Left hindlimb (tissue), 1 donor: ENCODE measurements at places on chromosomes 5 and 9.

DNA sequence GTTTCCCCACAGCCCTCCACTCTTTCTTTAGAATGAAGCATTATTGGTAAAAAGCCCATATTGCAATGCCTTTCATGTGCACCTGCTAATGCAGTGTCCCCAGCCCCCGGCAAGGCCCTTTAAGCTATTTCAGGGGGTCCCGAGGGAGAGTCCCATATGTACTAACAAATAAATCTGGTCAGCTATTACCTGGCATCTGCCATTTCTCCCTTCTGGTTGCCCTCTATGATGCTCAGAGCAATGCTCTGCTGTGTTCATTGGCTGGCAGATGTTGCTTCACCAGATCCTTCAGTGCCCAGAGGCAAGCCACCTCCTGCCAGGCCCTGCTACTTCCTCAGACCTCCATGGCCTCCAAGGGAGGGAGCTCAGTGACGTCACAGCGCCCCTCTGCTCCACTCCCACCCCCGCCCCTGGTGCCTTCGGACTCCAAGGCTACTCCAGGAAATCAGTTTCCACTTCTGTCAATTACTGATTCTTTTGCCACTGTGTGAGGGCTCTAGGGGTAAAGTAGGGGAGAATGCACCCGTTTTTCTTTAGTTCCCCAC is 201.1 kb upstream of the GLRA1 start:
- DNase-seq = no peak

GRCh38 chr5:92353107-92354030 is 970.3 kb upstream of the ARRDC3 start:
- DNase-seq = no peak

- no peak for DNase-seq
Measured at GRCh38 chr9:4084435-4084818, 215.4 kb downstream of the GLIS3 start.

DNA sequence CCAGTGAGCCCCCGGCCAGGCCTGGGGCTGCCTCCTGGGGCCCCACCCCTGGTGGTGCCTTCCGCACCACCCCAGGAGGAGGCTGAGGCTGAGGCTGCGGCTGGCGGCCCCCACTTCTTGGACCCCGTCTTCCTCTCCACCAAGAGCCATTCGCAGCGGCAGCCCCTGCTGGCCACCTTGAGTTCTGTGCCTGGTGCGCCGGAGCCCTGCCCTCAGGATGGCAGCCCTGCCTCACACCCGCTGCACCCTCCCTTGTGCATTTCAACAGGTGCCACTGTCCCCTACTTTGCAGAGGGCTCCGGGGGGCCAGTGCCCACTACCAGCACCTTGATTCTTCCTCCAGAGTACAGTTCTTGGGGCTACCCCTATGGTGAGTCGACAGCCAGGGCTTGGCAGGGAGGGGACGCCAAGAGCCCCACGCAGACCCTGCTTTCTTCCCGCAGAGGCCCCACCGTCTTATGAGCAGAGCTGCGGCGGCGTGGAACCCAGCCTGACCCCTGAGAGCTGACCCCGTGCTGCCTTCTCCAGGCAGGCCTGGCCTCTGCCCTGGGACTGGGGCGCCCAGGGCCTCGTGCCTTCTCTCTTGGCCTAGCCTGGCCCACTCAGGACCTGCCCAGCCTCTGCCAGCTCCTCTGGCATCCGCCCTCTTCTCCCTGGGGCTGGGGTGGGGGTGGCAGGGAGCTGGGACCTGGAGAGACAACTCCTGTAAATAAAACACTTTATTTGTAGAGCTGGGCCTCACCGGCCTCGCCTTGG is 4.0 kb upstream of the EHMT1 start:
- DNase-seq = no peak

DNA sequence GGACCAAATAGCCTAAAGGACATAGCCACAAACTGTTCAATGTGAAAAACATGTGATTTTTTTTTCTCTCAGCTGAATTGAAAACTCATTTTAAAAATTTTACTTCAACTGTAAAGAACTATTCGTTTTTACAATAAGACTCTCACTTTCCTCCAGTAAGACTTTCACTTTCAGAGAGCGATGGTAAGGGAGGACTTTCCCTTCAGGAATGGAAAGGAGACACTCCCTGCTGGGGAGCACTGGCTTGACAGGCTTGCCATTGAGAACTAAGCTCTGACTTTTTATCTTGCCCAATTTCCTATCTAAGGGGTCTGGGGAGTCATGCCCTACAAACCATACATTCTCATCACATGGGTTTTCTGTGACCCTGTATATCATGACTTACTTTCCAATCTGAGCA is 186.7 kb downstream of the CFAP90 start:
- no peak for DNase-seq

- peak; percentile 66 for DNase-seq
Measured at GRCh38 chr5:158175934-158176481, 317.1 kb upstream of the CLINT1 start.

DNA sequence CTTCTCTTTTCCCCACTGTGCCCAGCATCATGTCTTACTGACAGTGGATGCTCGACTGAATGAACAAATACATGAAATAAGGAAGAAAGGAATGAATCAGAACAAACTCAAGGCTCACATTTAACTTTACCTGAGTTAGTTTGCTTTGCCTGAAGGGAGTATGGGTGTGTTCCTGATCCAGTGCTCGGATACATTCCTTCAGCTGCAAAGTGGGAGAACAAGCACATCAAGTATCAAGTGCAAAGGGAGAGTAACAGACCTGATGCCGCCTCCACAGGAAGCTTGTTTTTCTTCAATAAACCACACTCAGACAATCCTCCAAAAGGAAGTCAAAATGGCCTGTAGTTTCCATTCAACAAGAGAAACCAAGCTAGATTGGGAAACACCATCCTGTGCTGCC is 66.1 kb downstream of the KIF24 start:
- no peak for DNase-seq

DNA sequence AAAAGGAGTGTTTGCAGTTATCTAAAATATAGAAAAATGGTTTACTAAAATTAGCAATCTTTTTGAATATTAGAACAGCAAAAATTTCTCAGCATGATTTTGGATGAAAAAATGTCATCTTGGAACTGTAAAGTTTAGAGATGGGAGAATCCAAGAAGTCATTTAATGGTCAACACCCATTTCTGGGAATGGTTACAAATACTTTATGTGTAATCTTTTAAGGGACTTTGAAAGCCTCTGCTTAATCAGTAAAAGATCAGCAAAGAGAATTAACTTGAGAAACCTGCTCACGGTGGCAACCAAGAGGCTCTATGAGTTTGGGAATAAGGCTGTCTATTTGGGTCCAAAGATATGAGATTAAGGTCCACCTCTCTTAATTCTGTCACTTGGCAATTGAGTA is 13.0 kb downstream of the C1QTNF3 start:
- DNase-seq = no peak

- DNase-seq = no peak
Measured at GRCh38 chr9:92191801-92192200, 76.6 kb upstream of the SPTLC1 start.

DNA sequence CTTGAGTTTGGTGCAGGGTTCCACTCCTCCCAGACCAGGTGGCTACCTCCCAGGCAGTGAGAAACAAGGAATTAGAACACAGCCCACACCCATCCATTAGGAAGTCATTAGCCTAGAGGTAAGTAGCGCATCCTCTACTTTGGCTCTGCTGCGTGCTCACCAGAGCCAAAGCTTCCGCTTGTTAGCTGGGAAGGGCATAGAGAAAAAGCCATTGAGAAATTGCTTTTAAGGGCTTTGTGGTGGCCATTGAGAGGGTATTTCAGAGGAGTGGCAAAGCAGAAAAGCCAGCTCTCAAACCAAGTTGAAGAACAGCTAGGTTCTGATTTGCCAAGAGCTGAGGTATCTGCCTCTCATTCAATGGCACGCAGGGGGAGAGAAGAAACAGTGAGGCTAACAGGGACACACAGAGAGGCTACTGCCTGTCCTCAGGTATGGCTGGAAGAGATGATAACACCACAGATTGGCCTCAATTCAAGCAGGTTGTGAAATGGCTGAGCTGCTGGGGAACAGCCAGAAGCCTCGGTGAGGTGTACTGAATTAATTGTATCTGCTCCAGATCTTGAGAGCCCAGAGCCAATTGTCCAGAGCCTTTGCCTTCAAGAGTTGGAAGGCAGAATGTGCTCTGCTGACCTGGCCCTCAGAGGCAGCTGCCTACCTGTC is 119.4 kb downstream of the NTRK2 start:
- DNase-seq = no peak
